ENCODE measurements at places on chromosomes 5 and 9.

GRCh38 chr9:125477089-125477544 is 215.5 kb downstream of the GAPVD1 start:
- peaks cover 12% of the 10 kb centered on the region for H3K4me1 ChIP-seq
- H3K36me3 ChIP-seq: peaks cover 3% of the 10 kb centered on the region
- H3K27ac ChIP-seq: no peak overlapping the region
- no peak overlapping the region for H3K4me3 ChIP-seq
- DNase-seq: no peak
- no peaks in the 10 kb centered on the region for H3K27me3 ChIP-seq

DNA sequence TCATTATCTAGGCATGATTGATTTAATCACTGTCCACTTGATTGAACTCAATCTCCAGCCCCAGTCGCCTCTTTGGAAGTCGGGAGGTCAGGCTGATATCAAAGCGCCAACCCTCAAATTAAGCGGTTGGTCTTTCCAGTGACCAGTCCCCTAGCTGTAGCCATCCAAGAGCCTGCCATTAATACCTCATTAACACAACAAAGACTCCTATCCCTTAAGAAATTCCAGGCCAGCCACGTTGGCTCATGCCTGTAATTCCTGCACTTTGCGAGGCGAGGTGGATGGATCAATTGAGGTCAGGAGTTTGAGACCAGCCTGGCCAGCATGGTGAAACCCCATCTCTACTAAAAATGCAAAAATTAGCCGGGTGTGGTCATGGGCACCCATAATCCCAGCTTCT is 27.4 kb upstream of the GCNT1 start:
- no peaks in the 10 kb centered on the region for H3K4me1 ChIP-seq
- no peaks in the 10 kb centered on the region for H3K36me3 ChIP-seq
- H3K4me3 ChIP-seq: no peak overlapping the region
- no peaks in the 10 kb centered on the region for H3K27me3 ChIP-seq
- H3K27ac ChIP-seq: no peak overlapping the region
- DNase-seq: no peak

GRCh38 chr9:121876658-121877271 is 216.3 kb downstream of the TTLL11 start:
- no peaks in the 10 kb centered on the region for H3K36me3 ChIP-seq
- no peaks in the 10 kb centered on the region for H3K27me3 ChIP-seq

DNA sequence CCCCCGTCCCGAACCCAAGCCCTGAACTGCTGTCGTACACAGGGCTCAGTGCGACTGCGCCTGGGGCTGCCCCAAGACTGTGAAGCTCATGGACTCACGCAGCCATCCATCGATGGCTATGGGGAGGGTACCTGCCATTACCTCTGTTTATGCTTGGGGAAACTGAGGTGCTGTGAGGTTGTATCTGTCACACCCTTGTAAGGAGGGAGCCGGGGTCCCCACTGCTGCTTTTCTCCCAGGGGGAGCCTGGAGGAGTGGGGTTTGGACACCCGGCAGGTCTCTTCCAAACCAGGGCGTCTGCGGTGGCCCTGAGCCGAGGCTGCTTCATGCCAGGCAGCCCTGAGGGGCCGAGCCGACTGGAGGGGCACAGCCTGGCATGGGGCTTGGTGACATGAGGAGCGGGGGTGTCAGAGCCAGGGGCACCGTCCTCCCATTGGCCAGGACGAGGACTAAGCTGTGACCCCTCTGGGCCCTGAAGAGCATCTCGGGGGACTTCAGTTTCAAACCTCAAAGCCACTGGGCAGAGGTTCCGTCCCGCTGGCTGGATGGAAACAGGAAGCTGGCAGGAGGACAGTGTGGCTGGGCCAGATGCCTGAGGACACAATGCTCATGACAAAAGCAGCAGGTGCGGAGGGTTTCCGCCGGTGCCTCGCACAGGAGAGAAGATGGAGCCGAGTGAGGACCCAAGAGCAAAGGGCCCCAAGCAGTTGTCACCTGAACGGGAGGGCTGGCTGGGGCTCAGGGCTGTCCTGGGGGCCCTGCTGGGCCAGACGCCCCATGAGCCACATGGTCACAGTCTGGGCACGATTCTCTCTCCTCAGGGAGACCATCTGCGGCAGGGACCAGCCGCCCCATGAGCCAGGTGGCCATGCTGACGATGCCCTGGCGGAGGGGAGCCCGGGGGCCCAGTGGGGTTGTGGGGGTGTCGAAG is 54.4 kb upstream of the EXOC3 start:
- H3K27me3 ChIP-seq: no peaks in the 10 kb centered on the region
- H3K27ac ChIP-seq: no peak overlapping the region
- no peaks in the 10 kb centered on the region for H3K4me1 ChIP-seq
- no peaks in the 10 kb centered on the region for H3K36me3 ChIP-seq

GRCh38 chr9:114696814-114697544 is 15.0 kb upstream of the TEX48 start:
- H3K36me3 ChIP-seq: no peaks in the 10 kb centered on the region
- DNase-seq: no peak
- no peak overlapping the region for H3K4me3 ChIP-seq
- no peak overlapping the region for H3K27ac ChIP-seq

DNA sequence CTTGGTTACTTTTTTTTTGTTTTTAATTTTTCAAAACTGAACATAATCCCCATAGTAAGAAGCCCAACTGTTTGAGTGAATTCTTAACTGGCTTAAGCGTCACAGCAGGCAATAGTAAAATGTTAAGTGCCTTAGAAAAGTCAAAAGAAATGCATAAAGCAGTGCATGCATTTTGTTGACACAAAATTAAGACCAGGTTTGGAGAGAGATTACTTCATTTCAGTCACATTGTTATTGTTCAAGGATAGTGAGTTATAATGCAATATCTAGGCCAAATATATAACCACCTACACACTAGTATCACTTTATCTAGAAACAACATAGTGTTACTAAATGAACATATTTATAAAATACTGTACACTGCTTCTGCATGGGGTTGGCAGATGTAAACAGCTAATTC is 116.9 kb upstream of the KLF9 start:
- DNase-seq: no peak
- no peaks in the 10 kb centered on the region for H3K27me3 ChIP-seq
- no peak overlapping the region for H3K27ac ChIP-seq

- no peaks in the 10 kb centered on the region for H3K36me3 ChIP-seq
- H3K4me1 ChIP-seq: no peaks in the 10 kb centered on the region
- DNase-seq: no peak
- no peaks in the 10 kb centered on the region for H3K27me3 ChIP-seq
- no peak overlapping the region for H3K27ac ChIP-seq
- no peak overlapping the region for H3K4me3 ChIP-seq
Observed at GRCh38 chr5:109550077-109550476, 139.7 kb upstream of the MAN2A1 start.

- H3K4me3 ChIP-seq: no peak overlapping the region
- no peaks in the 10 kb centered on the region for H3K27me3 ChIP-seq
- H3K27ac ChIP-seq: no peak overlapping the region
- H3K4me1 ChIP-seq: no peaks in the 10 kb centered on the region
Observed at GRCh38 chr5:60527072-60527471, 172.9 kb downstream of the DEPDC1B start.

GRCh38 chr5:91074615-91075014 is 308.5 kb downstream of the ARRDC3 start:
- no peak for DNase-seq
- no peak overlapping the region for H3K4me3 ChIP-seq
- H3K27ac ChIP-seq: no peak overlapping the region

DNA sequence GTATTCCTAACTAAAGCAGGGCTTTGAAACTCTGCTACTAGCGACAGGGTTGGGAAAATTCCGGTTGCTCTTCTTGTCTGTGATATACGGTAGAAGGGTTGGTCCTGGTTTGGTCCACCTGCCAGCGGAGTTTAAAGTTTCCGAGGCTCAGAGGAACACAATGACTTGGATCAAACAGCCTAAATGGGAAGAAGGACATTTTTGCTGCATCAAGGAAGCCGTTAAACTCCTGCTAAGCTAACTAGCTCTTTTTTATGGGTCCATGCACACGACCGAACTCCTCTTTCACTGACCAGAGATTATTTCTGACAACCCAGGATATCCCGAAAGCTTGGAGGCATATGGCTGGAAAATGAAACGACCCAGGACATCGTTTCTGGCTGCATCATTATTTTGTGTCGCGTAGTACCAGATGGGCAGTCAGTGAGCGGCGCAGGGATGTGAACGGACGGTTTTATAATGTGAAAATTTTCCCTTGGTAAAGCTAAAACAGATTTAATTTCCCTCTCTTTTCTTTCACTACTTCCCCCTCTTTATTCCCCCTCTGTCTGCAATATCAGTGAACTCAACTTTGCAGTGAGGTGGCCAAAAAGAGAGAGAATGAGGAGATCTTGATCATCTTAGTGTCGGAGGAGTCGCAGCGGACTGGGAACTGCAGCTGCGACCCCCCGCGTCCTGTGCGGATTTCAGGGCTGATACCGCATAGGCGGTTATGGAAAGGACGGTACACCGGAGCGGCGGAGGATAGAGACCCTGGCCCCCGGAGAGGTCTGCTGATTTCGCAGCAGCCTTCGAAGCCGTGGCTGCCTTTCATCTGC is at the start of gene LURAP1L:
Gene LURAP1L, plus strand, starts transcription at position 160 of the 818 bp plus-strand sequence. CDS start 696 bp downstream, outside the sequence.
- no peak for DNase-seq
- peak within 1 kb of the TSS; percentile 99 for H3K27ac ChIP-seq
- peaks cover 2% of the 10 kb centered on the region for H3K4me1 ChIP-seq
- H3K4me3 ChIP-seq: peak within 1 kb of the TSS; percentile 54
- H3K27me3 ChIP-seq: no peaks in the 10 kb centered on the region

DNA sequence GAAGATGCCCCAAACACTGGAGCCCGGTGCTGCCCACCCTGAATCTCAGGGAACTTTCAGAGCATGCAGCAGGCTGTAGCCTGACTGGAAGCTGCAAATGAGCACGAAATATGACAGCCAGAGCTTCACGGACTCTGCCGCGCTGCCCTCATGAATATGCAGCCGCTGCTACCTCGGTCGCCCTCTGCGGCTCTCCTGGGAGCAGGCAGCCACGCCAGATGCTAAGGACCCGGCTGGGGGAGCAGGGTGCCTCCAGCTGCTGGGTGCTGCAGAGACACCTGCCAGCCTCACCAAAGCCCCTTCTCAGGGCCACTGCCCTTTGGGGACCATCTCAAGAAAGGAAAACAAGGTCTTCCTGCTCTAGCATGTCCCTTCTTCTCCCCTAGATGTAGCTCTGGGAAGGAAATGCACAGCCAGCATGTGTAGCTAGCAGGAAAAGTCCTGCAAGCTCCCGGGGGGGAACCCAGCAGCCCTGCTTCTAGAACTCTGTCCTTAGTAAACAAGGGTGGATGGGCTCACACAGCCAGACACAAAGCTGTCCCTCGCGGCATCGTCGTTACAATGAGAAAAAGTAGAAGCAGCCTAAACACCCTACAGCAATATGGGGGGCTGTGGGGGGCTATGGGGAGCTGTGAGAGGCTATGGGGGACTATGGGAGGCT is 56.8 kb upstream of the OLFM1 start:
- no peaks in the 10 kb centered on the region for H3K36me3 ChIP-seq
- H3K4me1 ChIP-seq: no peaks in the 10 kb centered on the region
- H3K27me3 ChIP-seq: no peaks in the 10 kb centered on the region
- no peak overlapping the region for H3K27ac ChIP-seq
- no peak overlapping the region for H3K4me3 ChIP-seq

- no peaks in the 10 kb centered on the region for H3K27me3 ChIP-seq
- H3K36me3 ChIP-seq: no peaks in the 10 kb centered on the region
- no peak overlapping the region for H3K27ac ChIP-seq
- no peak overlapping the region for H3K4me3 ChIP-seq
Observed at GRCh38 chr5:152118676-152119470, 194.2 kb upstream of the GLRA1 start.

- H3K27me3 ChIP-seq: no peaks in the 10 kb centered on the region
- H3K27ac ChIP-seq: no peak overlapping the region
- no peak for DNase-seq
- peaks cover 11% of the 10 kb centered on the region for H3K36me3 ChIP-seq
- H3K4me3 ChIP-seq: no peak overlapping the region
- peaks cover 2% of the 10 kb centered on the region for H3K4me1 ChIP-seq
Observed at GRCh38 chr9:121345070-121345469, 25.0 kb downstream of the STOM start.

All from liver (tissue), 10 donors.